Progenitor cell of endocrine pancreas (in vitro differentiated cells): ENCODE measurements at places on chromosomes 5 and 9.
A peak's percentile ranks its signal among the peaks of the same experiment; 100 is the strongest.

DNA sequence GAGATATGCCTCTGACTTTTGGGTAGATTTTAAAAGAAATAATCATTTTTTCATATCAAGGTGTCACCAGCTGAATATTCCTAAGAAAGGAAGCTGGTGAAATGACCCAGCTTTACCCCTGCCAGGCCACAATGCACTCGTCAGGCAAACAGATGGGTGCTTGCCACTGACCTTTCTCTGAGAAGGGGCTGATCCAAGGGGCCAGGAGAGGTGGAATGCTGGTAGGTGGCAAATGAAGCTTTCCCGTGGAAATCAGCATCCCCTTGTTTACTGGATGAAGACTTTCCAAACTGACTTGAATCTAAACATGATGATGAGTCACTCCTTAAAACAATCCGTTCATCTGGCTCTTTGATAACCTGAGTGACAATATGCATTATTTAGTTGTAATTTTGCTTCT is 44.3 kb upstream of the PLPP6 start:
- no peak for DNase-seq

- peak; percentile 59 for DNase-seq
Observed at GRCh38 chr5:177309351-177310191, 2.1 kb downstream of the MXD3 start.

DNA sequence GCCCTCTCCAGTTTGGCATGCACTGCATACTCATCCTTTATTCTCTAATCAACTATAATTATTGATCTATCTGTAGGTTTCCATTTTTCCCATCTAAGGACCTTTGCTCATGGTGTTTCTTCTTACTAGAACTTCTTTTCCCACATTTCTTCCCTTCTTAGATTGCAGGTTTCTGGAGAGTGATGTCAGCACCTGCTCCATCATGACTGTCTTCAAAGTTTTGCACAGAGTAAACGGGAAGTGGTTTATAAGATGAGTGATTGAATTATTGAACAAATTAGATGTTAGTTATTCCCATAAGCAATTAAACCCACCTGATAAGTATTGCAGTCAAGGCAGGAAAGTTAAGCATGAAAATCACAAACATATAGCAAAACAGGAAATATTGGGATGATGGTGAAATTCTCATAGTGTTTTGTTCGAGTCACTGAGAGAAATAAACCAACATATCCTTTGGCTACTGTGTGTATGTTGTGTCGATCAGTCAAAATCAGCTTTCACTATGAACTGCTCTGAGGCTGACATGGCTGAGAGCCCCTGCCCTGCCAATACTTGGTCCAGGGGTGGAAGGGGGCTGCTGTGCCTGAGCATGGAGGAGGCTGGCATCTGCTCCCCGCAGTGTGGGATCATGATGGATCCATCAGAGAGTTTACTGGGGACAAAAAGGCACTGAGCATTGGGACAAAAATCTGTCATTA is 45.5 kb upstream of the S1PR3 start:
- no peak for DNase-seq

DNA sequence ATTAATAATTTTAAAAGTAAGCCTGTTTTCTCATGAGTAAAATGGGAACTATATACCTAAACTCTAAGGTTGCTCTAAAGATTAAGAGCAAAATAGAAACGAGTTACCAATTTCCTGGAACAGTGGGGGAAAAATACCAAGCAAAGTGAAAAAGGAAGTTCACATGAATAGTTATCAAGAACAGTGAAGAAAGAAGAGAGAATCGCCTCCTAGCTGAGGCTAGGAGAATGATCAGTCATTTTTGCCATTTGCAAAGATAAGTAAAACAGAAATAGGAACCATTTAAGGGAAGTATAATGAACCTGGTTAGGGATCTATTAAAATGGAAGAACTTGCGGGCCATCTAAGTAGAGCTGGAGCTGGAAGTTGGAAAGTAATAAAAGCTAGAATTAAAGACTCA is 50.7 kb downstream of the P4HA2 start:
- no peak for DNase-seq

GRCh38 chr5:55231029-55231918 is 2.1 kb downstream of the CCNO start:
- DNase-seq, result peak; percentile 29

- no peak for DNase-seq
Observed at GRCh38 chr5:168135897-168136296, 155.5 kb upstream of the WWC1 start.

GRCh38 chr5:16392718-16393117 is 72.9 kb downstream of the ZNF622 start:
- DNase-seq, result no peak

GRCh38 chr9:85291266-85291665 is 450.5 kb downstream of the AGTPBP1 start:
- DNase-seq, result no peak

- DNase-seq, result no peak
Observed at GRCh38 chr5:74187757-74188156, 452.8 kb downstream of the ENC1 start.

DNA sequence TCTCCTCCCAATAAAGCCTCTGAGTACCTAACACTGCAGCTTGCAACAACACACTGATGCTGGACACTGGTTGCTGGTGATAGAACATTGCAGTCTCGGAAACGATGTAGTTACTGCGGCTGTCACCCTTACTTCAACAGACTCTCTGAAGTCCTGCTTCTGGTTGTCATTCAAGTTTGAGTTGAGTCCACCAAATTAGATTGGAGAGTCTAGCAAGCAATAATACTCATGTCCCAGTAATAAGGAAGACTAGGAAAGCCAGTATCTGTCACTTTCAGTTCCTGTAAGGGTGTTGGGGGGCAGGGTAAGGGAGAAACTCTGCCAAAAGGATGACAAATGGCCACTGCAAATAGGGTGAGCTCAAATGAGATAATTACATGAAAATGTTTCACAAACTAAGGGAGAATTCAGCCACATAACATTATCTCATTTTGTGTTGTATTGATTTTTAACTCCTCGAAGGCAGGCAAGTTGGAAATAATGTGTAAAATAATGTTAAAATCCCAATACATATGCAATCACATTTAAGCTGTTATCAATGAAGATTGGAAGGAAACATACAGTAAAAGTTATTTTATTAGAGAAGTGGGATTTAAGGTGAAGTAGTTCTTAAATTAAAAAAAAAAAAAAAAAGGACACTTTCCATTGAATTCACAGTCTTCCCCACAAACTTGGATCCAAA is 849 bp upstream of the IFT74 start:
- no peak for DNase-seq

- no peak for DNase-seq
Observed at GRCh38 chr5:52077941-52078815, 694.9 kb downstream of the ISL1 start.

- no peak for DNase-seq
Observed at GRCh38 chr9:38196714-38197113, 127.7 kb upstream of the SHB start.

DNA sequence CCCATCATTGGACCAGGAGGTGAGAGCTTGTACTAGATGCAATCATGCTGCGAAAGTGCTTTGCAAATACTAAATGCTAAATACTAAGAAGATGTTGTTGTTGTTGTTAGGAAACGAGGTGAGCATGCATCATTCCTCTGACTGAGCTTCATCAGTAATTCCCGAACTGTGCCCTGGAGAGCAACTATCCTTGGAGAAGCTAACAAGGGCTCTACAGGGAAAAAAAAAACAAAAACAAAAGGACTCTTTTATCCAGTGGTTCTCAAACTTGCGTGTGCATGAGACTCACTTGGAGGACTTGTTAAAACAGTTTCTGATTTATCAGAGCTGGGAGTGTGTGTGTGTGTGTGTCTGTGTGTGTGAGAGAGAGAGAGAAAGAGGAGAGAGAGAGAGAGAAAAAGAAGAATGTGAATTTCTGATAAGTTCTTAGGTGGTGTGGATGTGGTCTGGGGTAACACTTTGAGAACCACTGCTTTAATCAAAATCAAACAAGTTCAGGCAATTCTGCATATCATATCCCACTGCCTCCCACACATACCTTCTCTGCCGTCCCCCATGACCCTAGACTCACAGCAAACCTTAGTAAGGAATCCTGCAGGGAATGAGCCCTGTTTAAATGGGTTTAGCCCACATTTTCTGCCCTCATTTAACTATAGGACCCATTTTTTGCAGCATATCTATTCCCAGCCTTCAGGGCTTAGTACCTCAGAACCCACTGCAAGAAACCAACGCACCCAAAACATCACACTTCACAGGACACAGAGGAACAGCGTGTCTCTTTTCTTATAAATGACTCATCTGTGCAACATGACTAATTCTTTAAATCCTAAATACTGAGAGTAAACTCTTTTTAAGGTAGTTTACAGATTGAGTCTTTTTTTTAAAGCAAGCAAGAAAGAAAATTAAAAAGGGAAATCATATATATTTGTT is 48.9 kb downstream of the PDE6A start:
- DNase-seq, result no peak

- DNase-seq, result no peak
Observed at GRCh38 chr5:173466227-173466626, 138.0 kb upstream of the STC2 start.

DNA sequence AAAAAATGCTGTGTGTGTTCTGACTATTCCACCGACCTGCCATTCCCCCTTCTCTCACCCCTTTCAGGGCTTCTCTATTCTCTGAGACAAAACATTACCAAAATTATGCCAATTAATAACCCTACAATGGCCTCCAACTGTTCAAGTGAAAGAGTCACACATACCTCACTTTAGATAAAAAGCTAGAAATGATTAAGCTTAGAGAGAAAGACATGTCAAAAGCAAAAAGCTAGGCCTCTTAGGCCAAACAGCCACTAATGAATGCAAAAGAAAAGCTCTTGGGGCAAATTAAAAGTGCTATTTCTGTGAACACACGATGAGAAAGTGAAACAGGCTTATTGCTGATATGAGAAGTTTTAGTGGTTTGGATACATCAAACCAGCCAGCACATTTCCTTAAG is 279.6 kb upstream of the GRAMD2B start:
- DNase-seq, result no peak

GRCh38 chr5:84779186-84779585 is 394.5 kb upstream of the EDIL3 start:
- no peak for DNase-seq

DNA sequence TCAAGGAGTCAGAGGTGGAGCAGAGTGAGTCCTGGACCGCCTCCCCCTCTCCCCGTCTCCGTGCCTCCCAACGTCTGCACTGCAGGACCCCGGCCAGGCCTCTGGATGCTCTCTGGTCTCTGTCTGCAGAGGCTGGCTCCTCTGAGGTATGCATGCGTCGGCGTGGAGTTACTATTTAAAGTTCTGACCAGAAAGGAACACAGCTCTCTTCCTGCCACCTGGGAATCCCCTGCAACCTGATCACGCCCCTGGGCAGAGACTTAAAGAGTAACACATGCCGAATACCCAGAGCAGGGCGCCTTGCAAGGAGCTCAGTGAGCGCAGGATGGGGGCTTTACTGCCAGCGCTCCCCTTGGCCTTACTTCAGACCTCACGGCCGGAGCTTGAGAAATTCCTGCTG is 16.0 kb downstream of the ANXA6 start:
- no peak for DNase-seq

GRCh38 chr5:140926443-140927227 is 536 bp downstream of the PCDHAC1 start:
- peak; percentile 91 for DNase-seq

GRCh38 chr5:68252673-68253623 is 37.4 kb downstream of the PIK3R1 start:
- peak; percentile 33 for DNase-seq

- no peak for DNase-seq
Observed at GRCh38 chr9:137232510-137232909, 1.8 kb downstream of the SLC34A3 start.

DNA sequence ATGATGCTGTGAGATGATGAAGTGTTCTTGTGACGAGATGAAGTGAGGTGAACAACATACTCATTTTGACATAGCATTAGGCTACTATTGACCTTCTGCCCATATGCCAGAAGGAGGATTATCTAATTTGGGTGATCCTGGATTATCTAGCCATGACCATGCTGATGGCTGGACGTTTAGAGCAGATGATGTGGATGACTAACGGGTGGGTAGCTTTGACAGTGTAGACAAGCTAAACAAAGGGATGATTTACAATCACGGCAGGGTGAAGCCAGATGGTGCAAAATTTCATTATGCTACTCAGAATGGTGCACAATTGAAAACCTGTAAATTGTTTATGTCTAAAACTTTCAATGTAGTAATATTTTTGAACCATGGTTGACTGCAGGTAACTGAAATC is 2403.4 kb upstream of the ACO1 start:
- DNase-seq, result no peak

GRCh38 chr9:118100529-118101419 is 396.6 kb downstream of the TLR4 start:
- DNase-seq, result no peak

DNA sequence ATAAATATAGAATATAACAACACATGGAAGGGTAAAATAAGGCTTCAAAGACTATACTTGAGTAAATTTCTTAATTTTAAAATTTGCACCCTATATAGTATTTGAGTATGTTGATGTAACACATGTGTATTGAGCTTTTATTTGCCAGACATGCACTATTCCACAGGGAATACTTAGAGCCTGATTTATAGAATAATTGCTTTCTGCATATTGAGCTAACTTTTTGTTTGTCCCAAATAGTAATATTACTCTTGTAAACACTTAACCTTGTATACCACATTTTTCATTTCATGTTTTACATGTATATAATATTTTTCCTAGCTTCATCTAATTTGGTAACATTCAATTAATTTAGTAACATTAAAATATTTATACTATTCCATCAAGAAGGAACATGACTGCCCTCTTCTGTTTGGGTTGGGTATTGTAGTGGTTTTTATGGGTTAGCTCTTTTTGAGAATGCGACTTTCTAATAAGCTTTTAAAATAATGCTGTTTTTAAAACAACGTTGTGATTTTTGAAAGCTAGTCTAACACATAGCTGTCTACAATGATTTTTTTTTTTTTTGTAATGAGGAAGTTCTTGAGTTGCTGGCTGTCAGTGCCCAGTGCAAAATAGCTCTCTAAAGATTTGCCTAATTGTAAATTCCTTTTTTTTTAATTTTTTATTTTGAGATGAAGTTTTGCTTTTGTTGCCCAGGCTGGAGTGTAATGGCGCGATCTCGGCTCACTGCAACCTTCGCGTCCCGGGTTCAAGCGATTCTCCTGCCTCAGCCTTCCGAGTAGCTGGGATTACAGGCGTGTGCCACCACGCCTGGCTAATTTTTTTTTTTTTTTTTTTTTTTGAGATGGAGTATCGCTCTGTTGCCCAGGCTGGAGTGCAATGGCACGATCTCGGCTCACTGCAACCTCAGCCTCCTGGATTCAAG is 4.8 kb downstream of the SUB1 start:
- no peak for DNase-seq

DNA sequence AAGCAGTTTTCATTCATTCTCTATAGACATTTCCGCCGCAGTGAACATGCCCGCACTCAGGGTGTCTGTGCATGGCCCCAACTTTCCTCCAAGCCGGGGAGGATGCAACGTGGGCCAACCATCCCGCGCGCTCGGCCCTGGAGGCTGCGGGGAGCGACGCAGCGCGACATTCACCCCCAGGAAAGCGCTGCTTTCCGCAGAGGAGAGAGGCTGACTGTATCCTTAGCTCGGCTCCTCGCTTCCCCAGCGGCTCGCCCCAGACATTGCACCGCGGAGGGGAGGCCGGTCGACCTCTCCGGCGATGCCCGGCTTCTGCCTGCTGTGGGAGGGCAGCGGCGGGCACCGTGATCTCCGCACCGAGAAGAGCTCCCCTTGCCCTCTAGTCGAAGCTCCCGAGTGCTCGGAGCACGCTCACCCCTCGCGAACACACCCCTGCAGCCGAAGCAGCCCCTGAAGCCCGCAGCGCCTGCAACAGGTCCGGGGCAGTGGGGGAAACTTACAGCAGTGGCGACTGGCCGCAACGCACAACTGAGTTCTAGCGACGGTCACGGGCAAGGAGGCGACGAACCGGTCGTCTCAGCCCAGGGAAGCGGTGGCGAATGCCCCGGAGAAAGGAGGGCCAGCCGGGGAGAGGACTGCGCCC is 600 bp downstream of the ENC1 start:
- peak; percentile 48 for DNase-seq

GRCh38 chr9:7402334-7403027 is 397.1 kb downstream of the DMAC1 start:
- DNase-seq, result no peak
